CD8-positive, alpha-beta T cell (primary cell): ENCODE measurements at places on chromosomes 6 and 20. TPM values are rescaled to one million over a fixed set of nuclear protein-coding genes. Genes with fewer than 3 reads are reported as not detected.

CYB5R4 gene
- total RNA-seq, result 17.7 TPM

CDH26 gene
- 0.94 TPM for total RNA-seq

F13A1 gene
- total RNA-seq, result 0.41 TPM

MOCS1 gene
- total RNA-seq, result 0.56 TPM

EFCAB8 gene
- 0.92 TPM for total RNA-seq

DNA sequence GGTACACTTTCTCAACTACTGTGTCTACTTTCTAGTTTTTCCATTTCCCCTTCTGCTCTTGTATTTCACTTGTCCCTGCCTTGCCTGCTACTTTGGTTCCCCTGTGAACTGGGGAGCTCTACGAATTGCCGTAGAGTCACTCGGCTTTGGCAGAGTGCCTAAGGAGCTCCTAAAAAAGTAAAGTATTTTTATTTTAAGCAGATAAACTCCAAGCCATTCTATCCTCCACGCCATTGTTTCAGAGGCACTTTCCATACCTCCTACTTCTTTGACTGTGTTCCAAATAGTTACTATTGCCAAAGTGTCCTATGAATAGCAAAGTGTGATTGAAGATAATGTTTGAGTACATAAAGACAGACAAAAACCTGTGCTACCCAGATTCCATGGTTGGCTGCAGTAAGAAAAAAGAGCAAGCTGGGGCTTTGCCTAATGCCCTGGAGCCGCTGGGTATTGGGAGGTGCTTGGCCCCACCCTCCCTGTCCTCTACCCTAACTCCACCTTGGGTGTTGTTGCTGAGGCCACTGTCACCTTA lies 5.1 kb upstream of the MBOAT1 start:
- no peak for DNase-seq

DNA sequence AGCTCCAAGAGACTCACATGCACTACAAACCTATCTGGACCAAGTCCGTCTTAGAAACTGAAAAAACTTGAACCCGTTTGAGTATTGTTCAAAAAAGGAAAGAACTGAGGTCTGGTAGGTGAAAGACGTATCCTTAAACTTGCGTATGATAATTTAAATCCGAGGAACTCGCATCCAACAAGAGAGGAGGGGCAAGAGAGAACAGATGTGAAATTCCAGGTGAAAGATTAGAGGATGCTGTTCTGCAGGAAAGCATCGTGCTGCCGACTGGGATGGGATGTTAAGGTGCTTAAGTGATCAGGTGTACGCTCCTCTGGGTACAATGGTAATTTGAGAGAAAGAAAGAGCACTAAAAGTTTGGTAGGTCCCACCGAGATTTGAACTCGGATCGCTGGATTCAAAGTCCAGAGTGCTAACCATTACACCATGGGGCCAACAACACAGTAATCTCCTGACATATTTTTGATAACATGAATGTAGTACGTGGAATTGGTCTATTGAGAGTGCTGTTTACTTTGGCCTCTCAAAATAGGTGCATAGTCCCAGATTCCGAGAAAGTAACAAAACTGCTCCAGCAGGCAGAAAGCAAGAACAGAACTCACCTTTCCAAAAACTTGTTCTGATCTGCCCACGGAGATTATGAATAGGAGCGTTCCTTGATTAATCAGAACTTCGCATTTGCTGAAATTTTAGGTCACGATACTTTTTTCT lies 53.5 kb upstream of the BTN3A2 start:
- DNase-seq, result peak; percentile 54

- no peak for DNase-seq
These were observed 80.6 kb upstream of the EYA4 start for GRCh38 chr6:133160536-133160935.

- DNase-seq, result no peak
These were observed 91.0 kb downstream of the GFRA4 start for GRCh38 chr20:3572151-3572550.

DNA sequence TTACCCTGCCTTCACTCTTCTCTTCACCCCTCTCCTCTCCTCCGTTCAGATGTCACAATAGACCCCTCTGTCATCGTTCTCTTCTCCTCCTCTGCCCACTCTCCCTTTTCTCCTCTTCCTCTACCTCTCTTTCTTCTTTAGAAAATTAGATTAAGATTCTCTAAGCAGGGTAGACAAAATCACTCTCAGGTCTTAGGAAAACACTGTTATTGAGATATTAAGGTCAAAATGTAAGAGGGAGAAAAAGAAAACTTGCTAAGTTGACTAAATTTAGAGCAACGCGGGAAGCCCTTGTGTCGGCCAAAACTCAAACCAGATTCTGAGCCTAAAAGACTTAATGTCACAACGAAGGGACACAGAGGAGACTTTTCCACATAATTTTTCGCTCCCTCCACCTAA lies 22.1 kb upstream of the ZNF184 start:
- DNase-seq, result no peak

DNA sequence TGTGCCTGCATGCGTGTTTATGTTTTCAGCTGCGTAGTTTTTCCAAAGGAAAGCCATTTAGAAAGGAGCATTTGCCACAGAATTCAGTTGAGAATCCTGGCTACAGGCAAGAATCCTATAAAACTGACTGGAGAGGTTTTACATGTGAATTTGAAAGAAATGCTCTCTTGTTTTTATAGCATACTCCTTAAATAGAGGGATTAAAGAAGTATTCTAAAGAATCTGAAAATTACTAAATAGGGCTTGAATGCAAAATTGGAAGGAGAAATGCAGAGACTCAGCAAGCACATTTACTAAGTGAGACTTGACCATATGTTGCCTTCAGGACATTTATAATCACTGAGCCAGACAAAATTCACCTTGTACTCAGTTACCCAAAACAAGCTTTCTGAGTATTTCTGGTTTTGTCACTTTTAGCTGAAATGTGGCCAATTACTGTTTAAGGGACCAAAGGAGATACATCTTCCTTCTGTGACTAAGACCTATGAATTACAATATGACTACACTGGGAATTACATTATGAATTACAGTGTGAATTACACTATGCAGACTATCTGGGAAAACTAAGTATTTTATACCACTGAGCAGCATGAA lies 107.4 kb upstream of the ASCC3 start:
- no peak for DNase-seq

DNA sequence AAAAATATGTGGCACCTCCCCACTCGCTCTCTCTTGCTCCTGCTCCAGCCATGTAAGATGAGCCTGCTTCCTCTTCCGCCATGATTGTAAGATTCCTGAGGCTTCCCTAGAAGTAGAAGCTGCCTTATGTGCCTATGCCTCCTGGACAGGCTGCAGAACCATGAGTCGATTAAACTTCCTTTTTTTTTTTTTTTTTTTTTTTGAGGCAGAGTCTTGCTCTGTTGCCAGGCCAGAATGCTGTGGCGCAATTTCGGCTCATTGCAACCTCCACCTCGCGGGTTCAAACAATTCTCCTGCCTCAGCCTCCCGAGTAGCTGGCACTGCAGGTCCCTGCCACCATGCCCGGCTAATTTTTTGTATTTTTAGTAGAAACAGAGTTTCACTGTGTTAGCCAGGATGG lies 112.5 kb downstream of the FAM217A start:
- DNase-seq, result no peak

DNA sequence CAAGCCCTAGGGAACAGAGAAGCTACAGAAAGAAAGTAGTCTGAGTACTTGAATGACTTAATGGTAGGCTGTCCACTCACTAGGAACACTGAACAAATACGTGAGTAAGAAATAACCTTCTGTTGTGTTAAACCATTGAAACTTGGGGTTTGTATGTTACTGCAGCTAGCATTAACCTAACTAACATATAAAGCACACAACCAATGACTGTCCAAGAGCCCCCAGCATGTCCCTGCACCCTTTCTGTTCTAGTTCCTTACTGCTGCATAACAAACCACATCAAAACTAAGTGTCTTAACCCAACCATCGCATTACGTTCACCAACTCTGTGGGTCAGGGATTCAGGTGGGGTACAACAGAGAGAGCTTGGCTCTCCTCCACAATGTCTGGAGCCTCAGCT lies 10.5 kb upstream of the RNF8 start:
- no peak for DNase-seq

DNA sequence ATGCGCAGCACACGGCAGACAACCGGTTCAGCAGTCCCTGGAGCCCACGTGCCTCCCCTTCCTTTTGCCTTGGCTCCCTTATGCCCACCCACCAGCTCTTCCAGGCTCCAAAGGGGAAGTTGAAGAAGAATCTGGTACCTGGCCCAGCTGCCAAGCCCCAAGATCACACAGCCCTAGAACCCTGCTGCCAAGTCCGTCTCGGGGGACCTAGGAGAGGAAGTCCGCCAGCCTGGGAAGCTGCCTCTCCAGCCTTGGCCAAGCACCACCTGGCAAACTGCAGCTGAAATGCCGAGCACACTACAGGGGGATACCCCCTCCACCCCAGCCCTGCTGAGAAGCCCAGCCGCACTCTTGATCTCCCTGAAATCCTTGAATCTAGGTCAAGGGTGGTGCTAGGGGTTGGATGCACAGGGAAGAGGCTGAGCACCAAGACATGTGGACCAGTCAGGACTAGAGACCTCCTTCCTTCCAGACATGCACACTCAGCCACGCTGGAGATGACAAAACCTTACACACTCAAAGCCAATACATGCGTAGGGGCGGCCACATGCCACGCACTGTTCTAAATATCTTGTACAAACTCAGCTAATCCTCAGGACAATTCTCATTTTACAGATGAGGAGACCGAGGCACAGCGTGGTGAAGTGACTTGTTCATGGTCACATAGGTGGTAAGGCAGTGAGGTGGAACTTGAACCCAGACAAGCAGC lies 124.1 kb downstream of the PREX1 start:
- no peak for DNase-seq

- no peak for DNase-seq
These were observed 120.6 kb upstream of the NXT1 start for GRCh38 chr20:23229989-23230388.

GRCh38 chr20:25038103-25038410 lies 19.9 kb downstream of the ACSS1 start:
- no peak for DNase-seq

- DNase-seq, result no peak
These were observed 52.4 kb downstream of the MAP3K7 start for GRCh38 chr6:90534337-90535025.

DNA sequence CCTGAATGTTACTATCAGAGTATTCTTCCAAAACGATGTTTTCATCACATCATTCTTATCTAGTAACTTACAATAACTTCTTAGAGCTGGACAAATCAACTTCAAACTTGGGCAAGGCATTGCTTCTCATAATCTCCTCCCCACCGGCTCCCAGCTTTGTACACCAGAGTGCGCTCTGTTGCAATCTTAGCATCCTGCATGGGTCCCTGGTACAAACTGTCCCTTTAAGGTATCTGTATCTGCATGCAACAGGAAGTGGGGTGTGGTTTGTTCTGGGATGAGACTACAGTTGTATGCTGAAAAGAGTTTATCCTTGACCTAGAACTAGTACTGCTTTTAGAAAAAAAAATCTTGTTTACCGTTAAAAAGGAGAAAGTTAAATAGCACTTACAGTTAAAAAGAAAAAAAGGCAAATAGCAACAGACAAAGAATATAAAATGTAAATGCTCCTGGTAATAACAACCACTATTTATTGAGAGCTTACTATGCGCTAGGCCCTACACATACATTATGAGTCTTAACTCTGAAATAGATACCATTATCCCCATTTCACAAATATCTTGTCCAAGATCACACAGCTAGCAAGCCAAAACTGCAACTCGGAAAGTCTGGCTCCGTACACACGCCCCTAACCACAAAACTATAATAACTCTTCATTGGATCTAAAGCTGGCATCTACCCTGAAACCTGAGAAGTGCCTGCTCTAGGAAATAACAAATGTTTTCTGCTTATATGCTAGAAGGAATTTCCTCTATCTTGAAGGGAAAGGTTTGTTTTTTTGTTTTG lies 9.8 kb upstream of the HECA start:
- DNase-seq, result peak; percentile 82

DNA sequence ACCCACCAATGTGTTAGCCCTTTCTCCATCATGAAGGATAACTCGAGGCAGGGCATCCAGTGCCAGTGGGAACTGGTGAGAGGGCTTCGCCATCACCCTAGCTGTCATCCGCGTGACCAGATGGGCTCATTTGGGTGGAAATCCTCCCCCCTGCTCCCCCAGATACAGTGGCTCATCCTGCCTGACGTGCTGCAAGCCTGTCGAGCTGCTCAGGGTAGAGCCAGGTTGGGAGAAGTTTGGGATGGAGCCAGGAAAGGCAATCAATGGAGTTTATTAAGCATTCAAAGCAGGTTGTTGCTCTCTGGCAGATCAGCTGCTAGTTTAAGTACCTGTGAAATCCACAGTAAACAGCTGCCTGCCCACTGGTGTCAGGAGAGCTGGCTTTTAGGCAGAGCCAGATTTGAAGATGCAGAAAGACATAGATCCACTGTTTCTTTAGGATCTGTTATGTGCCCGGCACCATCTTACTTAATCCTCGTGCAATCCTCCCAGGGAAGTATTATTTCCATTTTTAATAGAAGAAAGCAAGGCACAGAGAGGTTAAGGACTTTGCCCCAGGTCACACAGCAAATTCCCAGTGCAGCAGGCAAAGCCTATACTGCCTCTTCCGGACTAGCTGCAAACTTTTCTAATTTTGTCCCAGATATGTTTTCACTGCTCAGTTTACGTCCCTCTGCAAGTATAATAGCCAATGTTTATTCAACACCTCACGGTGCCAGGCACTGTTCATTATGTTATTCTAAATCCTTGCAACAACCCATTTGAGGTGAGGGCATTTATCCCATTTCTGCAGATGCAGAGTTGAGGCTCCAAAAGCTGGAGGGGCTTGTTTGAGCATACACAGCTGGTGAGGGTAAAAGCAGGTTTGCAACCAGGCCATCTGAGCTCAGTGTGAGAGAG lies 54.1 kb upstream of the KCNG1 start:
- DNase-seq, result no peak

DNA sequence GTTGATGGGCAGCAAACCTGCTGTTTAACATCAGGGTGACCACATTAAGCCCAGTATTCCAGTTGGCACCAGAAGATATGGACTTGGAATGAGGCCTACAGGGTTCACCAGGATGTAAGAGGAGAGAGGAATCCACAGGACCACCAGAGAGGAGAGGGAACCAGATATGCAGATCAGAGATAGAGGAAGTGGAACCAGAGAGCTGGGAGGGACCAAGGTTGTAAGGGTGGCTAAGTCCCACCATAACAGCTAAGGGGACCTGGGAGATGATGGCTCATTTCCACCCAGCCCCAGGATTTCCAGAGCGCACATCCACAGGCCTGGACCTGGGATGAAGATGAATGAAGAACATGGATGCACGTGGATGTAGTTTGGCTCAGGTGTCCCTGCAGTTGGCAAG lies 11.1 kb downstream of the BTN2A1 start:
- no peak for DNase-seq

GRCh38 chr6:17972978-17973622 lies 14.3 kb downstream of the KIF13A start:
- no peak for DNase-seq

GRCh38 chr6:117399924-117400323 lies 25.8 kb downstream of the ROS1 start:
- DNase-seq, result no peak
